Stimulated activated CD8-positive, alpha-beta memory T cell treated with anti-CD3 and anti-CD28 coated beads, Interleukin-12 subunit alpha, Interleukin-12 subunit beta, amount 100 ng/mL, for 1 hour (primary cell): ENCODE measurements at places on chromosomes 16 and 17.

GRCh38 chr16:73019457-73020362 lies 28.2 kb downstream of the ZFHX3 start:
- DNase-seq = no peak

GRCh38 chr16:65235339-65236177 lies 113.7 kb upstream of the CDH11 start:
- DNase-seq = no peak

- DNase-seq = no peak
Observed at GRCh38 chr16:27677263-27677662, 127.3 kb downstream of the KATNIP start.

- DNase-seq = no peak
Observed at GRCh38 chr17:39151943-39152818, 744 bp upstream of the PLXDC1 start.

GRCh38 chr17:5581655-5582054 lies 2.7 kb downstream of the NLRP1 start:
- DNase-seq = no peak

GRCh38 chr17:27633312-27634025 lies 2.5 kb downstream of the LGALS9 start:
- no peak for DNase-seq

GRCh38 chr16:2834968-2835367 lies 4.9 kb downstream of the ZG16B start:
- DNase-seq = no peak

DNA sequence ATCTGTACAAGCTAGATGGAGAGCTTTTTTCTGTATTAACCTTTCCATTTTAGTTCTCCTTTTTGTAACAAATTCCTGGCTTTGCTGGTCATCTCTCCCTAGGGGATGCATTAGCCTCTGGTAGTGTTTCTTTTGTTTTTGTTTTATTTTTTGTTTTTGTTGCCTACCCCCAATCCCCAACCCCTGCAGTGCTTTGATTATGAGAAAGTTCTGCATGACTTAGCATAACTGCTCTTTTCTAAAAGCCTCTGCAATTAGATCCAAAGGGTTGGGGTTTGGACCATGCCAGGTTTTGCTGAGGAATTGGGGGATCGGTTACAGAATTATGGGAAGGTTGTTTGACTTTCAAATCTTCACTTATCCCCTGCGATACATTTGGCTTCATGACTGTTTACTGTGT lies 98.2 kb downstream of the ADAMTS18 start:
- no peak for DNase-seq

DNA sequence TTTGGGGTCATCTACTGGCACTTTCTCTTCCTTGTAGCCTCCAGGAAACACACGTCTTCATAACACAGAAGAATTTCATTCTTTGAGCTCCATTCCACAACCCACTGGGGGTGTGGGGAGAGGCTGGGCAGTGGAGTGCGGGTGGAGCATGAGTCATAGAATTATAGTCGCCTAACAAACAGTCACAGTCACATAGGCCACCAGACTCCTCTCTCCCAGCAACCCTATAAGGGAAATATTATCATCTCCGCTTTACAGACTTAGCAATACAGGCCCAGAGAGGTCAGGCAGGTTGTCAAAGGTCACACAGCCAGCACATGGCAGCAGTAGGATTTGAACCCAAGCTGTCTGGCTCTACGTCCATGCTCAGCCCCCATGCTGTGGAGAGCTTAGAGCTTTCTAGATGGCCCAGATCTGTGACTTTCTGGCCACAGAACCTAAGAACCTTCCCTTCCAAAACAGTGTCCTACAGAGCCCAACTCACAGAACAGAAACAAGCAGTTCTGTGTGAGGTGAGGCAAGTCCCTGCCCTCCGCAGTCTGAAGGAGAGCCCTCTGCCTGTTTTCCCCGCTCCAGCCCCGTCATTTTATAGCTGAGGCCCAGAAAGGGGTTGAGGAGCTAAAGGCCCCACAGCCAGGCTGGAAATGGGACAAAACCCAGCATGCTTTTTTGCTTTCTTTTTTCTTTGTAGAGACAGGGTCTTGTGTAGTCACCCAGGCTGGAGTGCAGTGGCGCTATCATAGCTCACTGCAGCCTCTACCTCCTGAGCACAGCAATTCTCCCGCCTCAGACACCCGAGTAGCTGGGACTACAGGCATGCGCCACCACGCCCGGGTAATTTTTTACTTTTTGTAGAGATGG lies 10.7 kb upstream of the LITAF start:
- DNase-seq = no peak

DNA sequence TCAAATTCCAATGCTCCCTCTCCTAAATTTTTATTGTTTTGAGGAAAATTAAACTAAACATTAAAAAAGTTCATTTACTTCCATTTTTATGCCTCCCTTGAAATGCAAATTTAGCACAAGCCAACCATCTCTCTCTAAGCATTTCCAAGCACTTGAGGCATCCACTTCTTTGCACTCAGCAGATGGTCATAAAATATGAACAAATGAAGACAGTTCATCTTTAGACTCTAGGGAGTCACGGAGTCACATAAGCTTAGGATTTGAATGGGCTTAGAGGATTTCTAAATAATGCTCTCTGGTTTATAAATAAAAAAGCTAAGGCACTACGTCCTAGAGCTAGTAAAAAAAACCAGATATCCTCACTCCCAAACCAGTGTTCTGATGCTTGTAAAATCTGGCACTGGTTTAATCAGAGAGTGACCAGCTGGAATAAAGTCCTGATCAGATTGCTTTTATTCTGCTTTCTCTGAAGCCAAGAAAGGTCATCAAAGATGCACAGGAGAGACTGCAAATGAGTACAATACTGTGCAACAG lies 204.2 kb downstream of the CA10 start:
- DNase-seq = no peak

GRCh38 chr16:13680021-13680889 lies 239.7 kb upstream of the ERCC4 start:
- DNase-seq = no peak

DNA sequence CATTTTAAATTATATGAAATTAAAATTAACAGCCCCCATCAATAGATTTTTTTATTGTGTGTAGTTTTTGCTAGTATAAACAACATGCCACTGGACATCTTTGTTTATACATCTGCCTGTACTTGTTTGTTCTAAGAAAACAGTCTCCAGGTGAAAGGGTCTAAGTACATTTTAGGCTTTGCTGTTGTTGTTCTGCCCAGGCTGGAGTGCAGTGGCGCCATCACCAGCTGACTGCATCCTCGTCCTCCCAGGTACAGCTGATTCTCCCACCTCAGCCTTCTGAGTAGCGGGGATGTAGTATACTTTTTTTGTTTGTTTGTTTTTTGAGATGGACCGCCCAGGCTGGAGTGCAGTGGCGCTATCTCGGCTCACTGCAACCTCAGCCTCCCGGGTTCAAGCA lies 25.5 kb downstream of the C17orf58 start:
- DNase-seq = no peak

GRCh38 chr16:7914748-7915147 lies 582.1 kb downstream of the RBFOX1 start:
- no peak for DNase-seq

- DNase-seq = no peak
Observed at GRCh38 chr16:83137326-83137781, 510.6 kb downstream of the CDH13 start.

GRCh38 chr17:32523017-32523680 lies 36.4 kb downstream of the CDK5R1 start:
- DNase-seq = no peak

- DNase-seq = no peak
Observed at GRCh38 chr17:69565447-69565846, 150.9 kb downstream of the MAP2K6 start.

DNA sequence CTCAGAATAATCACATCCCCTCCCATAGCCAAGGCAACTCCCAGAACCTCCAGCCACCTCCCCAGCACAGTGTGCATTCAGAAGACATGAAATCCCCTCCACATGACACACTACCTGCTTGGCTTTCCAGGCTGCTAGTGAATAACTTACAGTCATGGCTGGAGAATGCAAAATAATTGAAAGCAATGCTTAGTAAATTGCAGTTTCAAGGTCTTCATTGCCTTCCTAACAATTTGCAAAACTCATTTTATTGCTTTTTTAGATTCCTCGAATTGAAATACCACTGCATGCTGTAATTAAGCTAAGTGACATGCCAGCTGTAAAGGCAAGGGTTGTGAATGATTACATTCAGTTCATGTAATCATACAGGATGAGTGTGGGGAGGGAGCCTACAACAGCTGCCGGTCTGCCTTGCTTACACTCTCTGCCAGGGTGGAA lies 29.0 kb upstream of the HOXB13 start:
- no peak for DNase-seq
